ENCODE measurements at places on chromosomes 6 and 20.
A peak's percentile ranks its signal among the peaks of the same experiment; 100 is the strongest.

DNA sequence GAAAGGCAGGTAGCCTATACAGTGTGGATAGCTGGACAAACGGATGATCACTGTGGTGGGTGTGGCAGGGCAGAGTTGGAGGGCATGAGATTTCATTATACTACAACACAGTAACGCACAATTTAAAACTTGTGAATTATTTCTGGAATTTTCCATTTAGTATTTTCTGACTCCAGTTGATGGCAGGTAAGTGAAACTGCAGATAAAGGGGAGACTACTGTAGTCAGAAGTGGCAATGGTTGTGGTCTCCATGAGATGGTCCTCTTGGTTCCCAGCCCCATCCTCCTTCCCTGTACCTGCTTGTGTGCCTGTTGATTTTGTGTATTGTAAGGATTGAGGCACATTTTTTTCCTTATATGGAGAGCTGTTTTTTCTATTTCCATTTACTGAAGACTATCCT is 22.5 kb upstream of the SCAF8 start:
- no peaks in the 10 kb centered on the region for H3K36me3 ChIP-seq
- no peaks in the 10 kb centered on the region for H3K4me1 ChIP-seq
- no peaks in the 10 kb centered on the region for H3K27me3 ChIP-seq

GRCh38 chr6:22657352-22657980 is 88.1 kb downstream of the HDGFL1 start:
- no peaks in the 10 kb centered on the region for H3K36me3 ChIP-seq
- H3K27me3 ChIP-seq, result no peaks in the 10 kb centered on the region
- H3K4me3 ChIP-seq, result no peak overlapping the region

- peak overlapping the region; percentile 77 for H3K27ac ChIP-seq
- DNase-seq, result no peak
- H3K27me3 ChIP-seq, result no peaks in the 10 kb centered on the region
- no peak overlapping the region for H3K4me3 ChIP-seq
Observed at GRCh38 chr6:111664565-111665030, 58.9 kb upstream of the TRAF3IP2 start.

- no peak for DNase-seq
- no peaks in the 10 kb centered on the region for H3K4me1 ChIP-seq
- H3K27ac ChIP-seq, result no peak overlapping the region
- H3K27me3 ChIP-seq, result peaks cover 41% of the 10 kb centered on the region
Observed at GRCh38 chr20:61846741-61847419, 218.8 kb downstream of the TAF4 start.

DNA sequence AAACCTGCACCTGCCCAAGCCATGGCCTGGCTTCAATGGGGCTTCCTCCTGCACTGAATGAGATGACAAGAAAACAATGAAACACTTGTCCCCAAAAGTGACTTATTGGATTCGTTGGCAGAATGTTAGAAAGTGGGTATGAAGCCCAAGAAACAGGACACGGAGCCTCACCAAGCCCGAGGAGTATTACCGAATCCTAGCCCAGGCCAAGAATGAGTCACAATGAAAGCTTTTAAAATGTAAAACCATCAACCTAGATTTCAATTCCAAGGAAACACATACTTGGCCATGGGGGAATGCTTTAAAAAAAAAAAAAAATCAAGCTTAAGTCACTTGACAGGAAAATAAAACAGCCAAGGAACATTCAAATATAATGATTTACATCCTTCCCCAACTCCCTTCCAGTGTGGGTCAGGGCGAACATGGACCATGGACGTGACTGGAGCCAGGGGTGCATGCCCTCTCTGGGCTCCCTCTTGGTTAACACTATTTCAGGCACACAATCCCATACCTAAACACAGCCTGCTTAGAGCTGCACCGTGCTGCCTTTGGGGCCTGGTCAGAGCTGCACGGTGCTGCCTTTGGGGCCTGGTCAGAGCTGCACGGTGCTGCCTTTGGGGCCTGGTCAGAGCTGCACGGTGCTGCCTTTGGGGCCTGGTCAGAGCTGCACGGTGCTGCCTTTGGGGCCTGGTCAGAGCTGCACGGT is 3.1 kb upstream of the STX16 start:
- no peak for DNase-seq
- no peak overlapping the region for H3K4me3 ChIP-seq
- H3K36me3 ChIP-seq, result no peaks in the 10 kb centered on the region
- H3K4me1 ChIP-seq, result peaks cover 59% of the 10 kb centered on the region
- H3K27ac ChIP-seq, result peak overlapping the region; percentile 66
